ENCODE measurements at places on chromosomes 13 and 19.

- peak; percentile 11 for DNase-seq
Measured at GRCh38 chr13:27170516-27171243, 931 bp downstream of the USP12 start.

GRCh38 chr19:48603001-48603400 lies 3.5 kb upstream of the SPACA4 start:
- no peak for DNase-seq

- no peak for DNase-seq
Measured at GRCh38 chr13:23321535-23322241, 111.8 kb downstream of the SACS start.

- DNase-seq, result no peak
Measured at GRCh38 chr19:41334793-41335192, 18.9 kb downstream of the TGFB1 start.

DNA sequence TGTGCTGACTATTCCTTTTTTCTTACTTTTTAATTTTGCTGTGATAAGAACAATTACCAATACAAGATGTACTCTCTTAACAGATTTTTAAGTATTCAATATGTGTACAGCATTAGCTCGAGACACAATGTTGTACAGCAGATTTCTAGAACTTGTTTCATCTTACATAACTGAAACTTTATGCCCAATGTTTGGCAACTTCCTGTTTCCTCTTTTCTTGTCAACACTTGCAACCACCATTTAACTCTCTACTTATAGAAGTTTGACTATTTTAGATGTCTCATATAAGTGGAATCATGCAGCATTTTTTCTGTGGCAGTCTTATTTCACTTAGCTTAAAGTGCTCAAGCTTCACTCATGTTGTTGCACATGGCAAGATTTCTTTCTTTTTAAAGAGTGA lies 1426.8 kb downstream of the SLITRK5 start:
- DNase-seq, result no peak

DNA sequence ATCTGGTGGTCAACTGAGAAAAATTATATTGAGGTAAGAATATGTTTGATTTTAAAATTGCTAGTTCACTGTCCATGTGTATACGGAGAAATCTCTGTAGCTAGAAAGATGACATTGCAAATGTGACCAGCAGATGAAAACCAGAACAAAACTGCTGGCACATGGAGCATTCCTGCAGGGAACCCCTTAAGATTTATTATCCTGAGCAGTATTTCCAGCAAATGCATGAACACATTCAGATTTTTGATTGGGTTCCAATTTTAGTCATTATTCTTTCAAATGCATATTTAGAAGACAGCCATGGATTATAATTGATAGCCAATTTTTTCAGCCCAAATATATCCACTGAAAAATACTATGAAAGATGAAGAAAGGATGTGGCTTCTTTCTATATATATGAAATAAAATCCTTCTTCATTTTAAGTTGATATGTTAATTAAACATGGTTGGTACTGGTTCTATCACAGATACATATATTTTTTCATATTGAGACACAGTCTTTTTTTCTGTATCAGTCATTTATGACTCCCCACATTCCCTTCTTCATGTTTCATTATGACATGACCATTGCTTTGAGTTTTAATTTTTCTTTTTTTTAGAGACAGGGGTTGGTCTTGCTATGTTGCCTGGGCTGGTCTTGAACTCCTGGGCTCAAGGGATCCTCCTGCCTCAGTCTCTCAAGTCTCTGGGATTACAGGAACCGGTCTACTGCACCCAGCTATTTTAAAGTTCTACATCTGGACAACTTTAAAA lies 376.5 kb downstream of the KLF12 start:
- no peak for DNase-seq

DNA sequence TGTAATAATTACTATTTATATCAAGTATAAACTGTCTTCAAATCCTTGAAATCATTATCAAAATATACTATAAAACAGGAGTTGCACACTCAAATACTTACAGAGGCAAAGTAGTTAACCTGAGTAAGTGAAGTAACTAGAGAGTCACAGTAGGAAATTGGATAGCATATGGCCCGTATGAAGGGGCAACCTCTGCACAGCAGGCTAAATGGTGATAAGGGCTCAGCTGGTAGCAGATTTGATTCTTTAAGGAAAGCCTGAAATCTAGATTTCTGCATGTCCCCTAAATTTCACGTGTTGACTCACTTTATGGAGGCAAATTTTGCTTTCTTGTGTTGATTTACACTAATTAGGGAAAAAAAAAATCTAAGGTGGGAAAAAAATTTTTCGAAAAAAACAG lies 46.4 kb downstream of the STOML3 start:
- DNase-seq, result no peak

- DNase-seq, result no peak
Measured at GRCh38 chr19:33629826-33630375, 8.1 kb downstream of the CHST8 start.

GRCh38 chr13:100436099-100436498 lies 152.5 kb downstream of the GGACT start:
- no peak for DNase-seq

- DNase-seq, result no peak
Measured at GRCh38 chr19:8075158-8076074, 22.9 kb downstream of the CCL25 start.

DNA sequence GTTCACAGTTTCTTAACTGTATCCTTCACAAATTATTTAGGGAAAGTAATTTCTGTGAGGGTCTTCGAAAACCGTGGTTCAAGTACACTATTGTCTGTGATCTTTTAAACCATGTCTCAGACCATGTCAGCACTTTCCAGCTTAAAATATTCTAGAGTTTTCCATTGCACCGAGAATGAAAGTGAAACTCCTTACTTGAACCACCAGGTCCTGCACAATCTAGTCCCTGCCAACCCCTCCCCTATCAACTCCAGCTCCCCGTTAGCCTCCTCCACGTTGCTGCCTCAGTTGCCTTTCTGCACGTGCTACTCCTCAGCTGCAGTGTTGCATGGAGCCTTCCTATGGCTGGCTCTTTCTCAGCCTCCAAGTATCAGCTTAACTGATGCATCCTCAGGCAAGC lies 7.2 kb upstream of the STARD13 start:
- DNase-seq, result no peak

- no peak for DNase-seq
Measured at GRCh38 chr13:36551445-36551844, 119.2 kb downstream of the CCNA1 start.

GRCh38 chr19:18868380-18869022 lies 27.5 kb downstream of the CERS1 start:
- no peak for DNase-seq

- no peak for DNase-seq
Measured at GRCh38 chr19:13796301-13797057, 1.2 kb downstream of the ZSWIM4 start.

DNA sequence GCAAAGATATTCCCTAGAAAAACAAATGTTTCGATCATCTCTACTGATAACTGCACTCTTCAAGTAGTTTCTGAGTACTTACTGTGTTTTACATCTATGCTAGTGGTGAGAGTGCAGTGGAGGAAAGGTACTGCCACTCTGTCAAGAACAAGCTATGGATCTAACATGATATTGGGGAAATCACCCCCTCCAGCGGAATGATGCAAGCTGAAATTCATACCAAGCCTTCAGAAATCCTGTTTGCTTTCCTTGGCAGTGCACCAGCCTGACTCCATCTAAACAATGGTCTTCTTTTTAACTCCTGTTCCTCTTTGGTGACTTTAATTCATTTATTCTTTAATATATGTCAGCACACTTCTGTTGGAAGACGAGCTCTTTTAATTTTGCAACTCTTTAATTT lies 238.0 kb downstream of the PCDH9 start:
- no peak for DNase-seq

DNA sequence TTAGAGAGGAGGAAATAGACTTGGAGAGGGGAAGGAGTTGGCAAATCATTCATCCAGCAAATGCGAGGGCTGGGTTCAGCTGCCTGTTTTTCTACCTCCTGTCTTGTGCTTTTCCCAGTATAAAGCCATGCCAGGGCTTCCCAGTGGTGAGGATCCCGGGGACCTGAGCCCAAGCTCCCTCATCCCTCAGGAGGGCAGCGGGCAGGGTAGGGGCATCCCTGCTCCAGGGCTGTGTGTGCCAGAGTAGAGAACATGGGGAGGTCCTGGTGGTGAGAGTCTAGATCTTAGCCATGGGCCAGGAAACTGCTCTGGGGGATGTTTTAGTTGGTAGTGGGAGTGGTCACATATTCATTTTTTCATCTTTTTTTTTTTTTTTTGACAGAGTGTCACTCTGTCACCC lies 43.6 kb downstream of the GPR12 start:
- no peak for DNase-seq

Data from activated naive CD8-positive, alpha-beta T cell treated with anti-CD3 and anti-CD28 coated beads, Interleukin-2, amount 50 U/mL, for 16 hours (primary cell).